Breast epithelium (tissue), 4 donors: ENCODE measurements at places on chromosomes 6 and 20. TPM values are rescaled to one million over a fixed set of nuclear protein-coding genes. Genes with fewer than 3 reads are reported as not detected.

Gene SNAI1
- total RNA-seq, result 4.3 TPM

Gene PDE10A
- total RNA-seq, result 22.0 TPM

Gene TFAP2A
- total RNA-seq, result not detected

- no peak for DNase-seq
Measured at GRCh38 chr6:148855744-148856143, 108.9 kb downstream of the UST start.

DNA sequence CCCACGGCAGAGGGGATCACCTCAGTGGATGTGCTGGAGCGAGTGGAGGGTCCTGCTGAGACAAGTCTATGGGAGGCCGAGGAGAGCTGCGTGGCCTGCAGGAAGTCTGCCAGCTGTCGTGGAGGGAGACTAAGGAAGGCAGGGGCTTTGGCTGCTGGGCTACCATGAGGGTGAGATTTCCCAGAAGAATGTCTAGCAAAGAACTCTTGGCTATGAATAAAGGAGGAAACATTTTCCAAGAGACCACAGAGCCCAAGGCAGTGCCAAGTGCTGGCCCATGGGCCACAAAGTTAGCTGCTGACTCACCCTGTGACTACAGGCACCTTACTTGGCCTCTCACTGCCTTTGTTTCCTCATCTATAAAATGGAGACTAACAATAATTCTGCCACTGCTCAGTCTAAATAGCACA, 73.4 kb downstream of the PRDM1 start:
- DNase-seq, result no peak

DNA sequence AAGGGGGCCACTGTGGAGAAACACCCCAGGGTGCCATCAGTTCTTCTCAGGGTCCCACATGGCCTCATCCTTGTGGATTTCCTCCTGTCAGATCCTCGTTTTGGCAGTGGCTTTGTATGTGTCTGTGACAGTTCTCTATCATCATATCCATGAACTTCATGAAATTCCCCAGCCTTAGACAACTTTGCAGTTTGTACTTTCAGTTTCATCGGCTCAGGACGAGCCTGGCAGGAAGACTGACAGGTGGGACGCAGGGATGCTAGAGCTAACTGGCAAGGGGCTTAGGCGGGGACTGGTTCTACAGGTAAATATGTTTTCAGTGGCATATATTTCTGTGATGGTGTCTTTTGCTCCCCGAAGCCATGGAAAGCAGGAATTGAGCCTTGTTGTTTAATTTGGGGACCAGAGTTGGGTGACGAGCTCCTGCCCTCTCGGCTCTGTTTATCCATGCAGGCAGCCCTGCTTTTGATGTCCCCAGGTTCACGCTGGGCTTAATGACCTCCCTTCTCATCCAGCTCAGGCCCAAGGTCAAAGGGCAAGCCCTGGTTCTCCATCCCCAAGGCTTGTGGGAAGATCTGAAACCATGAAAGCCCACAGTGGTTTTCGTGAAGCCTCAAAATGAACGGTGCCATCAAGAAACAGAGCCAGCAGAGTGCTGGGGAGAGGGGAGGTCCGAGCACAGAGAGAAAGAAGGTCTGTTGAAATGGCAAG, 11.2 kb downstream of the SDCBP2 start:
- no peak for DNase-seq

DNA sequence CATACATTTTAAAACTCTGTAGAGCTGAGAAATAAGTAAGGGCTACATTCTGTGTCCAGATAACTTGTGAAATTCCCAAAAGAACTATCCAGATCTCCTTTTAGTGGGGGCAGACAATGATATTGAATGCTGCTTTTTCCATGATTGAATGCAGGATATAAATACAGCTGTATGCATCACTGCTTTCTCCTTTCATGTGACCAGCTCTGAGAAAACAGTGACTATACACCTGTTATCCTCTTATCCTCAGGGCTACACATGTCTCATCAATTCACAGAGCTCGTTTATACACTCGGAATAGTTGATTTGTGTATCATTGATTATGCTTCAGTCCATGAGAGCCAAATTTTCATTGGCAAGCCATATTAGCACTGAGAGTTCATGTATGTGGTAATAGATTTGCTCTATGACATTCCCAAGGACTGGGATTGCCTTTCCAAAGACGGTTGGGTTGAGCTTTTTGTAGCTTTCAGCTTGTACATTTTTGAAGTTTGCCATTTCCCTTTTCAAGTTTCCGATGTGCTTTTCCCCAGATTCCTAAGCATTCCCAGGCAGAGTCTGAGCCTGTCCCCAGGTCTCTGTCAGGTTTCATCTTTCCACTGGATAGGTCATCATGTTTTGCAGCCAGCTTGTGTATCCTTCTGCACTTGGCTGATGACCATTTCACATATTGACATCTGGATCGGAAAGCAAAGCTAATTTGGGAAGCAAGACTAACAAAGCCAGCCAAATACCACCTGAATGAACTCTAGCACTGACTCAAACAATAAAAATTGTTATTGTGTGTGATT, 97.7 kb downstream of the RFX6 start:
- no peak for DNase-seq

- no peak for DNase-seq
Measured at GRCh38 chr20:56845546-56846086, 216.5 kb downstream of the TFAP2C start.

GRCh38 chr6:166268431-166268830, 39.8 kb downstream of the PRR18 start:
- no peak for DNase-seq

DNA sequence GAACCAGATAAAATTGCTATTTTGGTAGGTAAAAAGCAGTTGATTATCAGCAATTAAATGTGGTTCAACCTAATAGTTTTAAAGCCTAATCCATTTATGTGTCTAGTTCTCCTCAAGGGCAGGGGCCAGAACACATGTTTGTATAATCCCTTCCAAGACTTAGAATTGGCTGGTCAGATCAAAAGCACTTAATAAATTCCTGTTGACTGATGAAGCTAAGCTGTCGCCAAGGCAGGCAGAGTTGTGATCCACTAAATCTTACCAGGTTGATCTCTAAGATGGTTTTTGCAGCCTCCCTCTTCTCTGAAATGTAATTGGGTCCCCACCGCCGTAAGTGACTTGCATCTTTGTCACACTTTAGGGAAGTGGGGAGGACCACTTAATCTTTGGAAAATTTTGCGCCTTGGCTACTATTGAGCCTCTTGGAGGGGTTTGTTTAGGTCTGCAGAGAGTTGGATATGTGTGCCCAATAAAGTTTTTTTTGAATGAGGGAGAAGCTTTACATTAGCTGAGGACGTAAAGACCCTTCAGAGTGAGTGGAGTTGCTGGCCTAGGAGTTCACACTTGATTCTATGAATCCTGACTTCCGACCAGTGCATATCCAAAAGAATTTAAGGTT, 65.9 kb downstream of the PHF20 start:
- no peak for DNase-seq

DNA sequence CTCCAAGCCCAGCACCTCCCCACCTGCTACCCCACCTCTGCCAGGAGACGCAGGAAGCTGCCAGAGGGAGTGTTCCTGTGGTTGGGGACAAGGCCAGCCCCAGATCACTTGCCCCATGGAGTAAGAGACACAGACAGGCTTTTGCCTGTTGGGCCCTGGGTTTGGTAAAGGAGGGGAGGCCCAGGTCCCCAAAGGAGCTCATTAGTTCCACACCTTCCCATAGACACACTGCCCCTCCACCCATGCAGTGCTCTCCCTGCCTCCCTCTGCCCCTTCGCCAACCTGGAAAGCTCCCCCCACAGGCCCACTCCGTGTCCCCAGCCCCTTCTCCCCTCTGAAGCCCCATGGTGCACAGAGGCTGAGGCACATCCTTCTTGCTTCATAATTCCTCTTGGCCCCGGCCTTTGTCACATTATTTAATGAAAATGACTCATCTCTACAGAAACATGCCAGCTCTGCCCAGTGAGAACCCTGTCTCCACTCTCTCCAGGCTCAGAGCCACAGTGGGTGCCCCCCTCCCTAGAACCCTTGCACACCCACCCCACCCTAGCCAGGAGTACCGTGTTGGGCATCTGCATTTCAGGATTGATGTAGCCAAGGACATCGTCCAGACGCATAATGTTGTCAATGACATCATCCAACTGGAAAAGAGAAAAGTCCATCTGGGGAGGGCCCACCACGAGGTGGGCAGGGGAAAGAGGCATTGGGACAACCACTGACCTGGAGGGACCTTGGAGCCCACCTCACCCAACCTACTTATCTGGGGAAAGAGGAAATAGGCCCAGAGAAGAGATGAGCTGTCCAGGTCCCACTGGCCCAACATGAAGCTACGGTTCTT, 46.0 kb downstream of the TFEB start:
- peak; percentile 47 for DNase-seq

DNA sequence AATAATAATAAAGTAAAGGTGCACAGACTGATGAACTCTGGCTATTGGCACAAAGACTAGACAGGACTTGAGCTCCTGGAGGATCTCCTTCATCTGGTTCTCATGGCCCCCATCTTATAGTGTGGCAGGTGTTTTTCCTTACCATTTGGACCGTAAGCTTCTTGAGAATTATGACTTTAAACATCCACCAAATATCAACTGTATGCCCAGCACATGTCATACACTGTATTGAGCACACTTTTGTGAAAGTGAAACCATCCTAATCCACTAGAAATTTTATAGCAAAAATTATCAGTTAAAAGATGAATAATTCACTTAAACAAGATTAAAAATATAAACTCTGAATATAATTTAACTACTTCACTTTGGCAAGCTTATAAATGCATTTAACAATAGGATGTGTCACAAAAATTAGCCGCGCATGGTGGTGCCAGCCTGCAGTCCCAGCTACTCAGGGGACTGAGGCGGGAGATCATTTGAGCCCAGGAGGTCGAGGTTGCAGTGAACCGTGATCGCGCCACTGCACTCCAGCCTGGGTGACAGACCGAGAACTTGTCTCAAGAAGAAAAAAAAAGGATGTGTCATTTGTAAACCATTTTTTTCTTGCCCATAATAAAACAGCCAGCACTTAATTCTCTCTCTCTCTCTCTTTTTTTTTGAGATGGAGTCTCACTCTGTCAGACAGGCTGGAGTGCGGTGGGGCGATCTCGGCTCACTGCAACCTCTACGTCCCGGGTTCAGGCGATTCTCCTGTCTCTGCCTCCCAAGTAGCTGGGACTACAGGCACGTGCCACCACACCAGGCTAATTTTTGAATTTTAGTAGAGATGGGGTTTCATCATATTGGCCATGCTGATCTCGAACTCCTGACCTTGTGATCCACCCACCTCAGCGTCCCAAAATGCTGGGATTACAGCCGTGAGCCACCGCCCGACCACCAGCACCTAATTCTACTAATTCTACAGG, 9.1 kb downstream of the HIVEP2 start:
- no peak for DNase-seq
